Epithelial cell of prostate (primary cell): ENCODE measurements at places on chromosomes 5 and 9.

GRCh38 chr9:83476513-83476912 lies 61.7 kb downstream of the FRMD3 start:
- DNase-seq: no peak

- no peak for DNase-seq
Observed at GRCh38 chr5:67978171-67978570, 237.4 kb upstream of the PIK3R1 start.

DNA sequence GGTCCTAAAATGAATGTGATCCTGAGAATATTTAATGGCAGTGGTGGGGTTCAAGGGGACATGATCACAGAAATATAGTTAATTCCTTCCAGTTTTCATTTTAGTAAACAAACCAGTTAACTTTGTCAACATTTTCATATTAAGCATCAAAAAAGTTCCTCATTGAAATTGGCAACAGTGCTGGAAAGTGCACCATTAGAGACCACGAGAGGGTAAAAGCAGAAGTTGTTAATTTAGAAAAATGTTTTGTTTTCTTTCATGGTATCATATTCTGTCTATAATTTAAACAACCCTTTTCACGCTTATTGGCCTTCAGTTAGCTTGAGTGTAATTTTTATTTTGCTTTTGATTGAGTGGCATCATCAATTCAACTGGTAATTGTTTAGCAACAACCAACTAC lies 11.9 kb downstream of the GIN1 start:
- no peak for DNase-seq

DNA sequence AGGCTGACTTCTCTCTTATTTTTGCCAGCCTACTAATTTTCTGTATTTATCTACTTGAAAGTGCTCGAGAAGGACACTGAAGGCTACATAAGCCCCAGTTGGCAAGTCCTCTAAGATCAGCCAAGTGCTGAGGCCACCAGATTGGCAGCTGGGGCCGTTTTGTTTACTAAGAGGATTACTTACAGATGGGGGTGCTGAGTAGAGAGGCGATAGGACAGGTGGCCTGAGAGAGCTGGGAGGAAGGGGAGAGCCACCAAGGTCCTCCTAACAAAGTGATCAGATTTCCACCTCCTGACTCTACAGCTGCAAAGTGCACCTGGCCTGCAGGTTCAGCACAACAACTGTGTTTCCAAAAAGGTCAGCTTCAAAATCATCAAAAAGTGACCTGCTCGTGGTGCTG lies 32.9 kb downstream of the FRMD3 start:
- DNase-seq: no peak

DNA sequence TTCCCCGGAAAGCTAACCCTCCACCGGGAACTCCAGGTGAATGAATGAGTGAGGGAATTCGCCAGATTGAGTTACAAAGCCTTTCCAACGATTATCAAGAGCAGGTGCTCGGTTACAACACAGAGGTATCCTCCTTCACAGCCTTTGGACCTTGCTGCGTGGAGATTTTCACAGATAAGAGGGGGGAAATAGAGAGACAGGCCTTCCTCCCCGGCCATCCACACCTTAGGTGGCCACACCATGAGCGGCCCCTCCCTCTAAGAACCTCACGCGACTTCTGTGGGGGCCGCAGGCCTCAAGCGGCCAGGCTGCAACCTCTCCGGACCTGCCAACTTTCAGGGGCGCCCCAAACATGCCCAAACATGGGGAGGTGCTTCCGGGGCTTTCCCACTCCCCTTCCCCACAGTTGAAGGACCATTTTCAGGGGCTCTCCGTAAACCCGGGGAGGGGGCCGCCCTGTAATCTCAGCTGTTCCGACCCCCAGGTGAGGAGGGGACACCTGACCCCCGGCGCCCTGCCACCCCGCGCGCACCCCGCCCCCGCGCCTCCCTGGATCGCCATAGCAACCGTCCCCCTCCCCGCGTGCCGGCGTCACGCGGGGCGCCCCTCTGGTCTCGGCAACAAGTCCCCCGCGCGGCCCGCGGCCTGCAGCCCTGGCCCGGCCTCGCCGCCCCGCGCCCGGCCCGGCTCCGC lies 603 bp downstream of the DENND1A start:
- DNase-seq: no peak

- DNase-seq: no peak
Observed at GRCh38 chr5:57834829-57835608, 352.4 kb upstream of the ACTBL2 start.

DNA sequence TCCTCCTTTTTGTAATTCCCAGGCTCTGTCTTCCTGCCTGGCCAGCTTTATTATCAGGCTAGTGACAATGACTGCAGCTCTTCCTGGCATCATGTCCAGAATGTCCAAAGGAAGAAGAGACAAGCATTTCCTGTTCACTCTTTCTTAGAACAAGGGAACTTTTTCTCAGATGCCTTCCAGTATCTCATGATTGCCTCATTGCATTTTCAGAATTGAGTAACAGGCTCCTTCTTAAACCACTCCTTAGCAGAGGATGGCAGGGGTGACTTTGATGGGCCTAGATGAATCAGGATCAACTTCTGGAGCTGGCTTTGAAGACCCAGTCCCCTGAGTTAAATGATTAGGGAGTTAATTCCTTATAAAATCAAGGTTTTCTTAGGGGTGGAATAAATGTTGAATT lies 92.9 kb upstream of the RASGRF2 start:
- DNase-seq: no peak
